ENCODE measurements at places on chromosomes 2 and 18. TPM values are rescaled to one million over a fixed set of nuclear protein-coding genes. Genes with fewer than 3 reads are reported as not detected.

DNA sequence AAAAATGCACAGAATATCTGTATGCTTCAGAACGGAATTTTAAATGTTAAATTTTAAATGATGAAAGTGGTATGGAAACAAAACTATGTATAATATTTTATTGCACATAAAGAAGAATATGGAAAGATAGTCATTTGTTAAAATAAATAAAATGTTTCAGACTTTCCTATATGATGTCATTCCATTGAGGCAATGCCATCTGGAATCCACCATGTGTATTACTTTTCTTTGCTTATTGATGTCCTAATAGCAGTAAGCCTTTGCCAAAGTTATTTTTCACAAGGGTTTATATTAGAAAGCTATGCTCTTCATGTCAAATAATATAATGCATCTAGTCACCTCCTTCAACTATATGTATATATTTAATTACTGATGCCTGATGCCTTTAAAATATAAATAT is 601.6 kb upstream of the PKDCC start:
- no peak for DNase-seq

DNA sequence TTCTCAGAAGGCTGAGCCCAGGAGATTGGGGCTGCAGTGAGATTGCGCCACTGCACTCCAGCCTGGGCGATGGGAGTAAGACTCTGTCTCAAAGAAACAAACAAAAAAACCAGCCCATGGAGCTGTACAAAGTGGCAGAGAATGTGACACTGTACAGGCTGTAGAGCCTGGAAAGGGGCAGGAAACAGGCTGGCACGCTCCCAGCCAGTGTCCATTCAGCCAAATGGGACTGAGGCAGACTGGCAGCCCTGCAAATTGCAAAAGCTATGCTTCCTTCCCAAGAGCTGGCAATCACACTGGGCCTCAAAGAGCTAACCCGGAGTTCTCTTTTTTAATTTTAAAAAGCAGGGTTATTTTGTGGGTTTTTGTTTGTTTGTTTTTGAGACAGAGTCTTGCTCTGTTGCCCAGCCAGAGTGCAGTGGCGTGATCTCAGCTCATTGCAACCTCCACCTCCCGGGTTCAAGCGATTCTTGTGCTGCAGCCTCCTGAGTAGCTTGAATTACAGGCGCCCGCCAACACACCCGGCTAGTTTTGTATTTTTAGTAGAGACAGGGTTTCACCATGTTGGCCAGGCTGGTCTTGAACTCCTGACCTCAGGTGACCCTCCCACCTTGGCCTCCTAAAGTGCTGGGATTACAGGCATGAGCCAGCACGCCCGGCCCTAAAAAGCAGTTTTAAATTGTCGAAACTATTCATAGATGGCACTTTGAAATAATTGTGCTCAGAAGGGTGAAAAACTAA is 42.8 kb downstream of the SCRN3 start:
- no peak for DNase-seq

GRCh38 chr2:200258081-200258480 is 48.4 kb upstream of the SPATS2L start:
- DNase-seq: no peak

- DNase-seq: no peak
Observed at GRCh38 chr18:63917817-63918216, 10.1 kb downstream of the SERPINB10 start.

DNA sequence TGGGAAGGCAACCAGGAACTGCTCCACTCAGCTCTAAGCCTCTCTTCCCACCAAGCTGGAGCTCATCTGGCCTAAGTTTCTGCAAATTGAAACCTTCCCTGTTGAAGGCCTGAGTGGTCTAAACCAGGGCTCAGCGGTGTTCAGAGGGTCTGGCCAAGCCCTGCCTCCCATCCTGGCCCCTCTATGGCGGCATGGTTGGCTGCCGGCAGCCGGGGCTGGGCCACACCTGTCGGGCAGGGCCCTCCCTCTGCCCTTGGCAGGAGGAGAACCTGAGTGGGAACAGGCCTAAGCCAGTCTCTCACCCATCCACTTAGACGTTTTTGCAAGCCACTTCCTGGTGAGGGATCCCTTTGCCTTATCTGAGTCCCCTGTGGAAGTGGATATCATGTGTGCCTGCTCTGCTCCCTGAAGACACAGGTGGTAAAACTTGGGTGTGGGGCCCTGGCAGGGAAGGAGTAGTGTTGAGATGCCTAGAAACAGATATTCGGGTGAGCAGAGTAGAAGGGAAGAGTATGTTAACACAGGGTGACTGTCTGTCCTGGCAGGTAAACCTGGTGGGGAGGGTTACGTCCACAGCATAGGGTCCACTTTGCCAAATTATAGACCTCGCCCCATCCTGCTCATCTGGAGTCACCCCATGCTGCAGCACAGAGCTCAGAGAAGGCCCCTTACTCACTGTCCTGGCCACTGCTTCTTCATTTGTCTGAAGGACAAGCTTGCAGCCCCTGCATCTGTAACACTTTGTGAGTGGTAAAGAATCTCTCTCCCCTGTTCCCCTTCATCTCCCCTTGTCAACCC is 63.0 kb upstream of the SIX2 start:
- DNase-seq: no peak

DNA sequence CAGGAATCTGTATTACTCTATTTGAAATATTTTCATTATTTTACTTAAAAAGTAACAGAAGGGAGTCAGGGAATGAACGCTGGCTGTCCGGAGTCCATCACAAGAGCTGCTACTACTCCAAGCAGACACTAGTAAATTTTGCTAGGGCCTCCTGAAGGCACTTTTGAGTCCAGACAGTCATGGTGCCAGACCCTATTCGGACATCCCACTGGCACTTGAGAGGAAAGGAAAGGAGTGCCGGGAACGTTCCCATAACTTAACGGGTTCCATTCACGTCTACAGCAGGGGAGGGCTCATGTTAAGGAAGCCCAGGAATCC is 563 bp upstream of the GMCL1 start:
- DNase-seq: no peak

- no peak for DNase-seq
Observed at GRCh38 chr2:42922790-42923579, 130.6 kb upstream of the HAAO start.

- DNase-seq: no peak
Observed at GRCh38 chr2:120745420-120746111, 9.9 kb downstream of the GLI2 start.

DNA sequence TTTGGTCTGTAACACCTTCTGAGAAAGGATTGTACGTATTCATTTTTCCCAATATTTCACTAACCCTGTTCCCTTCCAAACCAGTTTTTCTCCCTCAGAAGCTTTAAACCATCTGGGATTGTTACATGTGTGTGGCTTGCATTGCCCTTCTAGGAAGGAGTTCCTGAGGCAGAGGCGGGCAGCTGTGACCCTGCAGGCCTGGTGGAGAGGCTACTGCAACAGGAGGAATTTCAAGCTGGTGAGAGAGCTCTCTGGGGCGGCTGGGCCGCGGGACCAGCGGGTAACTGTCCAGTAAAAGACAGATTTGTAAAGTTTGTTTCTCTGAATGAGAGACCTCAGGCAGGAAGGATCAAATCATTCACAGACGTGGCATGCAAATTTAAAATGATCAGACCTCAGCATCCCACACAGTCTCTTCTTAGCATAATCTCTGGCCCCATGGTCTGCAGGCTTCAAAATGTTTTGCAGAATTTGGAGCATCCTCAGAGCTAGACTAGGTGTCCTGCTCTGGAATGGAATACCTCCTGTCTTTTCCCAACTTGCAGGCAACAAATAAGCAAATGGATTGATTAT is 40.2 kb upstream of the GPR17 start:
- no peak for DNase-seq

The DSG3 gene
- 11.4 TPM for total RNA-seq

The BMP10 gene
- total RNA-seq: not detected

The EPB41L3 gene
- total RNA-seq: 251 TPM
